Posterior vena cava (tissue), 2 donors: ENCODE measurements at places on chromosomes 6 and 20. TPM values are rescaled to one million over a fixed set of nuclear protein-coding genes. Genes with fewer than 3 reads are reported as not detected.

Gene FAM184A
- 4.5 TPM for total RNA-seq

Gene SLA2
- total RNA-seq, result 0.46 TPM

Gene ANGPT4
- total RNA-seq, result 0.24 TPM

Gene SNAP91
- total RNA-seq, result 4.0 TPM

Gene BHLHE23
- not detected for total RNA-seq

Gene SH3BGRL2
- total RNA-seq, result 15.0 TPM

Gene LKAAEAR1
- total RNA-seq, result not detected

Gene ZNF334
- total RNA-seq, result 1.1 TPM

Gene SNHG17
- total RNA-seq, result 36.3 TPM
